Right ventricle myocardium inferior (tissue), 1 donor: ENCODE measurements at places on chromosomes 11 and 22.
A peak's percentile ranks its signal among the peaks of the same experiment; 100 is the strongest.

- no peak for DNase-seq
Observed at GRCh38 chr22:43017525-43018460, 2.8 kb upstream of the PACSIN2 start.

GRCh38 chr11:7872890-7873289 is 58.2 kb downstream of the OR10A6 start:
- DNase-seq, result no peak

DNA sequence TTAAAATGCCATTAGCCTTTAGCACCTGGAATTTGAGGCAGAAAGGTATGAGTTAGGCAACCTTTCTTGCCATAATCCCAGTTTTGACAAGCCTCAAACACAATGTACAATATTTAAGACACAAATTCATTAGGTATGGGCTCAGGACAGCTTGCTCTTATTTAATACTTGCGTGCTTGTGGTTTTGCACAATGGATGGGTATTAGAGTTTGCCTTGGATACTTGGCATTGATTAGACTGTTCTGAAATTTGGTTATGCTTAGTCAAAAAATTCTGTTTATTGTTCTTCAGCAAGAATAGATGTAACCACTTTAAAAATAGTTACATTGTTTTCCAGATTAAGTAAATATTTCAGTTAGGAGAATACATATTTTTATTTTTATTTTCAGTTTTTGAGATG is 5.4 kb upstream of the C11orf65 start:
- no peak for DNase-seq

DNA sequence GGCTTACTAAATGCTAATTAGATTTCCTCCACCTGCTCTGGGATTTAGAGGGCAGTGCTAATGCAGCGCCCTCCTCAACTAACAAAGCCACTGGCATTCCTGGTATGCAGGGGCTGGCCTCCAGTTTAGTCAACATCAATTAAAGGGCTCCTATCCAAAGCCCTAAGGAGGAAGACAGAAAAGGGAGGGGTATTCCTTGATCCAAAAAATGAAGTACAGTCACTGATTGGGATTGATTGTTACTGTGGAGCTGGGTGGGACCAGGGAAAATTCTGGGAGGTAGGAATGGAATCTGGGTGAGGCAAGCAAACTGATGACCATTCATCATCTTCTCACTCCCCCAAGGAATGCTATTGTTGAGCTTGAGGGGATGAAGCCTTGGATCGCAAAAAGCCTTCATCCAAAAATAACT is 52.2 kb downstream of the GAB2 start:
- DNase-seq, result no peak

GRCh38 chr11:32200136-32200847 is 109.4 kb downstream of the RCN1 start:
- no peak for DNase-seq

DNA sequence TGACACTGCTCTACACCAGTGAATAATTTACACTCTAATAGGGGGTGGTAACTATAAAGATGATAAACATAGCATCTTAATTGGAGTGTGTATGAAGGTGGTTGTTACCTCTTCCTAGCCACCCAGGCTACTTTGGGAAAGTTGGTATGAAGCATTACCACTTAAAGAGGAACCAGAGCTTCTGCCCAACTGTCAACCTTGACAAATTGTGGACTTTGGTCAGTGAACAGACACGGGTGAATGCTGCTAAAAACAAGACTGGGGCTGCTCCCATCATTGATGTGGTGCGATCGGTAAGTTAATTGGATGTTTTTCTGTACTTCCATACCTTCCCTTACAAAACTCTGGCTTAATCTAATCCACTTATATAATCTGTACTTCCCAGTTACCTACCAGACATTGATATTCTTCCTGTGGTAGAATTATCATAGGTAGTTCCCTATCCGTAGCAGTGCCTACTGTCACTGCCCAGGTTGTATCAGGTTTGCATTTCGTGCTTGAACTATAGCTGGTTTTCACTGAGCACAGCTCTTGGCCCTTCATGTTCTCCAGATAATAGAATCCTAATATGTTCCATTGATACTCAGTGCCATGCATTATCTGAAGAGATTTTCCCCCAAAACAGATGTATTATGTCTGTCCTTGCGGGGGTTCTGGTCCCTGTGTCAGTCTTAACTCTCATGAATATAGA is 2.2 kb downstream of the RPL27A start:
- DNase-seq, result no peak

GRCh38 chr11:32353884-32354283 is 81.5 kb downstream of the WT1 start:
- DNase-seq, result no peak

- no peak for DNase-seq
Observed at GRCh38 chr11:30985536-30985935, 384.0 kb downstream of the DCDC1 start.

DNA sequence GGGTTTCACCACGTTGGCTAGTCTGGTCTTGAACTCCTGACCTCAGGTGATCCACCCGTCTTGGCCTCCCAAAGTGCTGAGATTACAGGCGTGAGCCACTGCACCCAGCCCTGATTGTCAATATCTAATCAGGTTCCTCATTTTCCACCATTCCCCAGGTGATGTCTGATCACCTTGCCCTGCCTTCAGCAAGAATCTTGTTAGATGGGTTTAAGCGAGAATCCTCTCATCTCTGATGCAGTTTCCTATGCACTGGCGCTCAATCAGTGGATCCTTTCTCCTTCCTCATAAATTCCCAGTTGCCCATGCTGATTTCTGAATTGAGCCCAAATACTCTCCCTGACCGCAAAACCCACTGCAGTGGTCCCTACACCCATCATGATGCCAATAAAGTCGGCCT is 664 bp upstream of the ZC3H7B start:
- DNase-seq, result no peak

- peak; percentile 71 for DNase-seq
Observed at GRCh38 chr11:46363455-46364005, 16.3 kb downstream of the DGKZ start.

DNA sequence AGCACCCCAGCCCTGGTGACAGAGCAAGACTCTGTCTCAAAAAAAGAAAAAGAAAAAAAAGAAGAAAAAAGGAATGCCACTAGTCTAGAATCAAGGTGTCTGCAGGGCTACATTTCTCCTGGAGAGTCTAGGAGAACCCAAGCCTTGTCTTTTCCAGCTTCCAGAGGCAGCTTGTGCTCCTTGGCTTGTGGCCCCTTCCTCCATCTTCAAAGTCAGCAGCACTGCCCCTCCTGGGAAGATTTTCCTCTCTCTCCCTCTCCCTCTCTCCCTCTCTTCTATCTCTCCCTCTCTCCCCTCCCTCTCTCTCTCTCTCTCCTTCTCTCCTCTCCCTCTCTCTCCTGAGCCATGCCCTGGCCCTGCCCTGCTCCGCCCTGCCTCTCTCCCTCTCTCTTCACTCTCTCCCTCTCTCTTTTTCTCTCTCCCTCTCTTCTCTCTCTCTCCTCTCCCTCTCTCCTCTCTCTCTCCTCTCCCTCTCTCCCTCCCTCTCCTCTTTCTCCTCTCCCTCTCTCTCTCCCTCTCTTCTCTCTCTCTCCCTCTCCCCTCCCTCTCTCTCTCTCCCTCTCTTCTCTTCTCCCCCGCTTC is 97.7 kb upstream of the FGF3 start:
- no peak for DNase-seq

DNA sequence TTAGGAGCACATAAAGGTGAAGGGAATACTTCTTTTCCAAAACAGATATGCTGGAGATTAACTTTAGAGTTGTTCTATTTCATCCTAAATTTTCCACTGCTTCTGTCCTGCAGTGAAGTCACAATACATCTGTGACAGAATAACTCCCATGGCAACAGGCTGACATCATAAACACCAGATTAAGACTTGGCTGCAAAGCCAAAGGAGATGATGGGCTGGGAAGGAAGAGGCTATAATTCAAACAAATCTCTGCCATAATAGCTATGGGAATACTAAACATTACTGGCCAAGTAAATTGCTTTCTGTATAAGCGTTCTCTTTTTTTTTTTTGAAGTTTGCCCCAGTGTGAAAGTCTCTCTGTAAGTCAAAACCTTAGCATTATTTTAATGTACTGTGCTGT is 107.7 kb downstream of the CADM1 start:
- DNase-seq, result no peak

- DNase-seq, result no peak
Observed at GRCh38 chr11:83540728-83541127, 254.6 kb upstream of the CCDC90B start.

- DNase-seq, result no peak
Observed at GRCh38 chr11:22775248-22775647, 54.4 kb downstream of the SVIP start.

- no peak for DNase-seq
Observed at GRCh38 chr11:72924568-72925190, 110.5 kb downstream of the ATG16L2 start.

GRCh38 chr11:68099474-68100405 is 21.4 kb downstream of the CHKA start:
- DNase-seq, result no peak

GRCh38 chr11:83364500-83365045 is 78.4 kb upstream of the CCDC90B start:
- DNase-seq, result no peak

DNA sequence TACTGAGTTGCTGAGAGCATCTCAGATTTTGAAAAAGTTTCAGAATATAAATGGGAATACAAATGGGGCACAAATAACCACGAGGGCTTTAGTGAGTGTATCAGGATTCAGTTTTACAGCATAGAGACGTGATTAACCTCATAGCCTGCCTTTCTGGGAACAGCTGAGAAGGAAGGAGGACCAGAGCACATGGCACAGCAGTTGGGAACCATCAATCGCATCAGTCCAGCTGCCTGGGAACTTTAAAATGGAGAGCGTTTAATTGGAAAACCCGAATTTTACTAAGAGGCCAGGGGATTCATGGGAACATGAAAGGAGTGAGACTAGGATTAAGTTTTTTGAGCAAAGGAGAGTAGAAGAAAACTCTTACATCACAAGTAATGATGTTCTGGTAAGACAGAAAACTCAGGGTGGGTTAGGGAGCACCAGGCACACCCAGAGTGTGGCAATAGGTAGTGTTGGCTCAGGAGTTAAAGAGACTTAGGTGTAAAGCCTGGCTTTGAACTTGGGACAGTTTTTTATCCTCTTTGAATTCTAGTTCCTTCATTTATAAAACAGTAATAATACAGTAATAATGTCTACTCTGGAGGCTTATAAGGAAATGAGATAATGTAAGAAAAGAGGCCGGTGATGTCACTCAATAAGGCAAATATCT is 40.2 kb downstream of the FZD4 start:
- DNase-seq, result no peak

DNA sequence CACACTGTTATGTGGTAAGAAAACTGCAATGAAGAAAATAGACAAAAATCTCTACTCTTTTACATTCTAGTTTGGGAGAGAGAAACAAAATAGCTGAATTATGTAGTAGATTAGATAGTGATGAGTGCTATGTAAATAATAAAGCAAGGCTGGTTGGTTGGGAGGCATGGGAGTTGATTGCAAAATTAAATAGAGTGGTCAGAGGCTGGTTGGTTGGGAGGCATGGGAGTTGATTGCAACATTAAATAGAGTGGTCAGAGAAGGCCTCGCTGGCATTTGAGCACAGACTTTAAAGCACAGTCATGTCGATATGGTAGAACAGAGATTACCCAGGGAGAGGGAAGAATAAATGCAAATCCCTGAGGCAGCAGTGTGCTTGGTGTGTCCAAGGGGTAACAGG is 22.4 kb downstream of the SIK2 start:
- no peak for DNase-seq

- peak; percentile 32 for DNase-seq
Observed at GRCh38 chr22:44195189-44195871, 14.6 kb downstream of the PARVG start.

- no peak for DNase-seq
Observed at GRCh38 chr11:123682696-123683410, 28.4 kb upstream of the SCN3B start.

GRCh38 chr22:38938221-38938620 is 19.2 kb upstream of the APOBEC3A start:
- DNase-seq, result no peak

DNA sequence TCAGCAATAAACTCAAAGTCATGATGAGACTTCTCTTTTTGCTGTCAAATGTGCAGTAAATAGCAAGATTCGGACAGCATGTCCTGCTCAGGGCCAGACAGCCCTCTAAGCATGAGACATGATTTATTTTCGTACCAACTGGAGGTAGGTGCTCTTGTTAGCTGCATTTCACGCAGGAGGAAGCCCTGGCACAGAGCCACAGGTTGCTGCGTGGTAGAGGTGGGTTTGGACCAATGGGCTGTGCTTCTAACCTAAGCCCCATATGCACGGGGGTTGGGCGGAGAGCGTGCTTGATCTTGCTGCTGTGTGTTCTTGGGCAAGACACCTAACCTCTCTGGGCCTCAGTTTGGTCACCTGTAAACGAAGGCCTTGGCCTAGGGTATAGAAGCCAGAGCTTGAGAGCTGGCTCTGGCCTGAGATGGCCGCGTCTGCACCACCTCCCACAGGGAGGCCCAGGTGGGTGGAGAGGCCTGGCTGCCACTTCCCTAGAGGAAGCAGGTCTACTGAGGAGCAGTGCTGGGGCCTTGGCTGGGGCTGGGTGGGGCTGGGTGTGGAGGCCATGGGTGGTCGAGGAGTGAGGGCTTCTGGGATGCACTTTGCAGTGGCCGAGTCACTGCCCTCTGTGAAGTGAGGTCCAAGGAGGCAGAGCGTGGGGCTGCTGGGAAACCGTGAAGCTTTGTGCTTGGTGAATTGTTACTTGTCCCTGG is 38.5 kb upstream of the GRAMD4 start:
- DNase-seq, result peak; percentile 68

DNA sequence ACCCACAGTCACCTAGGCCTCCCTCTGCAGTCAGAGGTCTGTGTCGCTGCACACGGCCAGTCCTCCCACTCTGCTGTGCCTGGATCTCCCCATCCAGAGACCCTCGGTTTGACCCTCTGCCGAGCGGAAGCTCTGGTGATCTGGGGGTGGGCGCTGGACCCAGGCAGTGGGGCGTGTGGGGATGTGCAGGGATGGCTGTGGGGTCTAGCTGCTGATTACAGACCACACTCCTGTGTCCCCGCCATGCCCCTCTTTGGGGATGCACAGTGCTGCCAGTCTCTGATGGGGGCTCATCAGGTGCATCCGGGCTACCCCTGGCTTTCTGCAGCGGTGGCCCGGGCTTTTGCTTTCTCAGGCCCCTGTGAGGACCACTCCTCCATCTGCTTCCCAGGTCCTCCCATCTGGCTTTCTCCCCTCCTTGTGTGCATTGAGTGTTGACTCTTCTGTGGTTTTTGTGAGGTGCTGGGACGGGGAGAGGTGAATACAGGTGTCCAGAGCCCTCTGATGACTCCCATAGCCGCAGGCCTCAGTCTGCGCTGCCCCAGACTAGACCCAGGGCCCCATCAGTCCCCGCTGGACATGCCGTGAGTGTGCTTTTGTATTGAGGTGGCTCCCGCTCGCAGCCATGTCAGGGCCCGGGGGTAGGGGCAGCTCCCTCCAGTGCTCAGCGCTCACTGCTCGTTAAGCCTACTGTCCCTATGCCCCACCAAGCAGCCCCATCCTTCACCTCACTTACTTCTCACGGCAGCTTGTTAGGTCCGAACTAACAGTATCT is 251.6 kb downstream of the TBC1D22A start:
- peak; percentile 40 for DNase-seq
